Right lobe of liver (tissue), 6 donors: ENCODE measurements at places on chromosomes 7 and 10. TPM values are rescaled to one million over a fixed set of nuclear protein-coding genes. Genes with fewer than 3 reads are reported as not detected.

The PRF1 gene
- total RNA-seq: 6.5 TPM

The SPDYE18 gene
- 0.51 TPM for total RNA-seq

The ACSM6 gene
- total RNA-seq: not detected

The HOXA10 gene
- total RNA-seq: not detected

DNA sequence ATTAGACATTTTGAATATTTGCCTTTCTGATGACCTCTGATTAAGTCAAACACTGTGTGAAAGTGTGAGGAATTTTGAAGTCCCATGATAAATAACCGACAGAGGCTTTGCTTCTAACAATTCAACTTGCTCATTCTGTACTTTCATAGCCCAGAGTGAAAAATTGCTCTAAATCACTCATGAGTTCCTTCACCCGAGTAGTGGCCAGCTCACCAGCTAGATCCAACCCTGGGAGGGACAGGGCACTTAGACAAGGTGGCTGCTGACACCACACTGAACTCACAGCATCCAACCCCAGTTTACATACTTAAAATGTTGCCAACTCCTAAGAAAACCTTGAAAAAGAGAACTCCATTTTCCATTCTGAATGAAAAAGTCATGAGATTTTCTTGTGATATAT lies 80.0 kb upstream of the LYZL1 start:
- DNase-seq: no peak

DNA sequence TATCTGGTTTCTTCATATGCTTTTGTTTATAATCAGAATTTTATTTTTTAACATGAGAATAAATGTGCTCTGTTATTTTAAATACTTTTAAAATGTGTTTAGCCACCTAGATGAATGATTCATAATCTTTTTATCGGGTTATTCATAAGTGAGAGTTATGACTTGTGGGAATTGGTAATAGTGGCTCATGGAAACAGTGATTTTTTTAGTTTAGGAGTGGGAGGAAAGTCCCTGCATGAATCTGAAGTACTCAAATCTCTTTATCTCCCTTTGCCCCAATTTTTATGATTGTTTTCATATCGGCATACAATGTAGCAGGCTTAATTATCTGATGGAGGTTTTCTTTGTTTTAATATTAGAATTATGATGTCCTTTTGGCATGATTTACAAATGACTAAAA lies 42.9 kb downstream of the TAX1BP1 start:
- no peak for DNase-seq

DNA sequence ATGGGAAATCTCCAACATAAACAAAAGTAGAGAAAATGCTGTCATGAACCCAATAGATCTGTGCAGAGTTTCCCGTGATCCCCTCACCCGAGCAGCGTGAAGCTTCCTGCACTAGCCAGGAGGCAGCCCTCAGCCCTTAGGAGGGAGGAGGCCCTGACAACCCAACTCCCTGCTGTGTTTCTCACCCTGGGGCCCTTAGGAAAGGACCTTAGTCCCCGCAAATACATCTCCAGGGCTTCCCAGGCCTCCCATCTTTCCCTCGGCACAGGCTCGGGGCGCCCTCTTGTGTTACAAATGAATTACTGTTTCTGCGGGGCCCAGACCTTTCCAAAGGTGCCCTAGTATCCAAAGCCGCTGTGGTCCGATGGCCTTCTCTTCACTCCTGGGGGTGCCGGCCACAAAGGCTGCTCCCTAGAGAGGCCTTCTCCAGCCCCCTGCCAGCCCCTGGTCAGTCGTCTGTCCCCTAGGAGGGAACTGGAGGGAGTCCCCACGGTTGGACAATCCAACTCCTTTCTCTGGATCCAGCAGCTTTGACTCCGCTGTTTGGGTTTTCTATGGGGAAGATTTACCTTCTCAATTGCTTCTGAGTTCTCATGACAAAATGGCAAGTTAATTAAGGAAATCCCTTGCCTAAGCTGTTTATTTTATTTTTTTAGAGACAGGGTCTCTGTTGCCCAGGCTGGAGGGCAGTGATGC lies 49.9 kb upstream of the SH2B2 start:
- DNase-seq: peak; percentile 72

- no peak for DNase-seq
Observed at GRCh38 chr10:90175161-90175681, 473.8 kb downstream of the KIF20B start.

DNA sequence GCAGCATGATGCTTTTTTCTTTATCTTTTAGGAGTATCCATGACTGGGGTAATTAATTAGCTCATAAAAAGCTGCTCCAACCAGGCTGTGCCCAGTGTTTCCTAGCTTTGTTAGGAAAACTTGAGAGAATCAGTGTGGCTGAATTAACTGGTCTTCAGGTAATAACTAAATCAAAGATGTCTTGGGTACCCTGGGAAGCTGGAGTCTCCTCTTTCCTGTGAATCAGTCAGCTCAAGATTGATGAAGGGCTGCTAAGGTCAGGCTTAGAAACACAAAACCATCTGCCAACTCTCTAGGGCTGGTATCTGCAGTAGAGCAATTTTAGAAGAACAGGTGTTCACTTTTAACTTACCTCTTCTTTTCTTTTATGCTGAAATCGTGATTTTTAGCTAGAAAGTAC lies 21.4 kb upstream of the ATOH7 start:
- DNase-seq: no peak

DNA sequence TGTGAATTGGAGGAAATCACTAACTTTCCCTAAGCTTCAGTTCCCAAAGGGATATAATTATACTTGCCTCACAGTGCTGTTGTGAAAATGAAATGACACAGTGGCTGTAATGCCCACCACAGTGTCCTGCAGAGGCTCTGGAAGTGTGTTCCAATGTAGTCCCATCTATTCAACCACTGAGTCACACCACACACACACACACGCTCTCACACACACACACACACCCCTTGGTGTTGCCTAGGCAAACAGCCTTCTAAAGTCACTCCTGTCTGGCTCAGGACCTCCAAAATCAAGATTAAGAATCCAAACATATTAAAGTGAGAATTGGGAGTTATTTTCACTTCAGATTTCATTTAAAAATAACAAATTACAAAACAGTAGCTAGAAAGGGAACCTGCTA lies 73.3 kb downstream of the NRCAM start:
- no peak for DNase-seq

- no peak for DNase-seq
Observed at GRCh38 chr10:57038531-57038930, 677.5 kb upstream of the ZWINT start.

- no peak for DNase-seq
Observed at GRCh38 chr10:116696919-116697318, 45.4 kb downstream of the HSPA12A start.

DNA sequence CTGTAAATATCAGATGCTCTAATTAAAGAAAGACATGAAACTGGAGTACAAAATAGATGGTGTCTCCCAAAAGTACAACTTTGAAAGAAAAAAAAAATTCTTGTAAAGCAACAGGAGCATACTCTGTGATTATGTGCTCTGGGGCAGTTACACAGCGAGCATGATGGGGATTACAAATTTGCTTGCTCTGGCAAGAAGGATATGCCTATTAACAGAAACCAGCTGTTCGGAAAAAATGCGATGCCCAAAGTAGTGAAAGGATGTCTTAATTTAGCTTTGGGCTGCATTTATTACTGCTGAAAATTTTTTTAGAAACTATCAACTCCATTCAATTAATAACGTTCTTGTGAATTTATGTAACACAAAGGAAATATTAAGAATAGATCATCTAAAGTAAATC lies 256.9 kb upstream of the TPK1 start:
- DNase-seq: no peak
